ENCODE measurements at places on chromosomes 13 and 19.

GRCh38 chr19:45177817-45178261 is at the start of gene TRAPPC6A:
TSS of gene TRAPPC6A (minus strand) at chr19:45178237. CDS start at chr19:45178218, 19 bp downstream.
- peak; percentile 55 for DNase-seq

DNA sequence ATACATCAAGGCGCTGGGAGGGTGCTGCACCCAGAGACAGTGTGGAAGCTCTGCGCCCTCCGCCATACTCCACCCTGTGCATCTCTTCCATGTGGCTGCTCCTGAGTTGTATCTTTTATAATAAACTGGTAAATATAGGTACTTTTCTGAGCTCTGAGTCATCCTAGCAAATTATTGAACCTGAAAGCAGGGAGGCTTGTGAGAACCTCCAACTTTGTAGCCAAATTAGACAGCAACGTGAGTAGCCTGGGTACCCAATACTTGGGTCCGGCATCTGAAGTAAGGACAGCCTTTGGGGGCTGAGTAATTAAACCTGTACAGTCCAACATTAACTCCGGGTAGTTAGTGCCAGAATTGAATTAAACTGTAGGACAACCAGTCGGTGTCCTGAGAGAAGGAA is 57.4 kb downstream of the RUBCNL start:
- no peak for DNase-seq

GRCh38 chr13:85363504-85363903 is 435.7 kb downstream of the SLITRK6 start:
- no peak for DNase-seq

GRCh38 chr13:29683041-29683440 is 87.6 kb upstream of the SLC7A1 start:
- no peak for DNase-seq

Data from activated CD4-positive, CD25-positive, alpha-beta regulatory T cell (primary cell).